Stimulated activated naive CD4-positive, alpha-beta T cell (primary cell): ENCODE measurements at places on chromosomes 2 and 18.

DNA sequence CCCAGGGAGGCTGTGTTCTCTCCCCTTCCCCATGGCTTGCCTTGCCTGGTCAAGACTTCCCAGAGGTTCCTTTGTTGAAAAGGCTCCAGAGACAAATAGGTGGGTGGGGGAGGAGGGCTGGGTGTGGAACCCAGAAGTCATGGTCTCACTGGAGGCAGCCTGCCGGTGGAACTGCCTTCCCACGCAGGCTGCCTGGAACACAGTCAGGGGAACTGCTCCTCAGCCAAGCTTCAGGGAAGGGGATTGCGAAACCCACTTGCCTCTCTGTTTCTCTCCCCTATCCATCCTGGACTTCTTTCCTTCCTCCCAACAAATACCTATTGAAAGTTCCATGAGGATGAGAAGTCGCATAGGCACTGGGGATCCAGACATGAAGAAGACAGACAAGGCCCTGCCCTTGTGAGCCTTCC lies 31.6 kb downstream of the MARCO start:
- DNase-seq = no peak

GRCh38 chr2:85318222-85319074 lies 9.3 kb downstream of the TGOLN2 start:
- DNase-seq = no peak

DNA sequence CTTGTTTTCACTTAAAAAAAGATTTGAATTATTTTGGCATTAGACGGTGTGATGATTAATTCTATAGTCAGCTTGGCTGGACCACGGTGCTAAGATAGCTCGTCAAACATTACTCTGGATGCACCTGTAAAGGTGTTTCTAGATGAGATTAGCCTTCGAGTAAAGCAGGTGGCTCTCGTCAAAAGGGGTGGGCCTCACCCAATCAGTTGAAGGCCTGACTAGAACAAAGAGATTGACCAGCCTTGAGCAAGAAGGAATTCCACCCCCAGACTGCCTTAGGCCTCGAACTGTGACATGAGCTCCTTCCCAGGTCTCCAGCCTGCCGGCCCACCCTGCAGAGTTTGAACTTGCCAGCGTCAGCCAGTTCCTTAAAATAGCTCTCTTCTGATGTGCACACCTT lies 73.4 kb downstream of the TWIST2 start:
- no peak for DNase-seq

DNA sequence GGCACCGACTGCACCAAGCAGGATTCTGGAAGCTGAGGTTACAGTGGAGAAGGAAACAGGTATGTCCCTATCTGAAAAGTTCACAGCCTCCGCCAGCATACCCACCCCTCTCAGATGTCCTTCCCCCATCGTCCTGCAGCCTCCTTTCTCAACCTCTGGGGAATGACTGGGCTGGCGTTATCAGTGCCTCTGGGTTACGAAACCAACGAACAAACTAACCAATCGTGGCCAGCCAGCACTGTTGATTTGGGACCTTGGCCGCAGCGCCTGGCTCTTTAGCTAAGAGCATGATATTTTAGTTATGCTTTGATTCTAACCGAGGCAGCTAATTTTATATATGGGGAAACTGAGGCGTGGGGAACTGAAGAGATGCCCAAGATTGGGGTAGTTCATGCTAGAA lies 233.0 kb downstream of the TFCP2L1 start:
- DNase-seq = no peak

- DNase-seq = no peak
Measured at GRCh38 chr2:42064417-42064942, 16.7 kb downstream of the PKDCC start.

DNA sequence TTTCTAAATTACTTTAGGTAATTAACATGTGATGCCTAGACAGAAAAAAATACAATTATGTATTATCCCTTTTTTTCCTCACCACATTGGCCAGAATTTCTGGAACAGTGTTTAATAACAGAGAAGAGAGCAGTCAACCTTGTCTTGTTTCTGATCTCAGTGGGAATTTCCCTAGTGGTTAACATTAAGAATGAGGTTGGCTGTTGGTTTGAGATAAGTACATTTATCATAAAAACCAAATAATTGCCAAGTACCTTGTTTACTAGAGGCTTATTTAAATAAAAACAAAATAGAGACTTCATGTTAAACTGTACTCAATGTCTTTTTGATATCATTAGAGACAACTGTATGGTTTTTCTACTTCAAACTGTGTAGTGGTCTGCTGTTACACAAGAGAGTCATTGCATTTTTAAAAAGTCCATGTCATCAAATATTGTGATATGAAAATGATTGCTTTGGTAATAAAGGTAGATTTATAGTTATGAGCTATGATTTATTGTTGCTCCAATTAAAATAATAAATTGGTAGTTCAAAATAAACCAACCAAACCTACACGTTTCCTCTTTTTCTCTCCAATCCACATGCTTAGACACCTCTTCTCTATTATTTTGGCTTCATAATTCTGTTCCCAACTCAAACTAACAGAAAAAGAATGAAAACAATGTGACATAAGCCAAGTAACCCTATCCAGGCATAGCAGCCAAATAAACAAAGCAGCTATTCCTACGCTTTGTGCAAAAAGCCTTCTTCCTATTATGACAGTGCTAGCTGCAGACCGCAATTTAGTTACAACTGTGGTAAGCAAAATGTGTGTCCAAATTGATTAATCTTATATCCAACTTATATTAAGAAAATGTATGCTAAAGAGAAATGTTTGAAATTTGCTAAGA lies 20.9 kb upstream of the TANK start:
- no peak for DNase-seq

- DNase-seq = no peak
Measured at GRCh38 chr2:224136396-224136795, 97.3 kb upstream of the SERPINE2 start.

DNA sequence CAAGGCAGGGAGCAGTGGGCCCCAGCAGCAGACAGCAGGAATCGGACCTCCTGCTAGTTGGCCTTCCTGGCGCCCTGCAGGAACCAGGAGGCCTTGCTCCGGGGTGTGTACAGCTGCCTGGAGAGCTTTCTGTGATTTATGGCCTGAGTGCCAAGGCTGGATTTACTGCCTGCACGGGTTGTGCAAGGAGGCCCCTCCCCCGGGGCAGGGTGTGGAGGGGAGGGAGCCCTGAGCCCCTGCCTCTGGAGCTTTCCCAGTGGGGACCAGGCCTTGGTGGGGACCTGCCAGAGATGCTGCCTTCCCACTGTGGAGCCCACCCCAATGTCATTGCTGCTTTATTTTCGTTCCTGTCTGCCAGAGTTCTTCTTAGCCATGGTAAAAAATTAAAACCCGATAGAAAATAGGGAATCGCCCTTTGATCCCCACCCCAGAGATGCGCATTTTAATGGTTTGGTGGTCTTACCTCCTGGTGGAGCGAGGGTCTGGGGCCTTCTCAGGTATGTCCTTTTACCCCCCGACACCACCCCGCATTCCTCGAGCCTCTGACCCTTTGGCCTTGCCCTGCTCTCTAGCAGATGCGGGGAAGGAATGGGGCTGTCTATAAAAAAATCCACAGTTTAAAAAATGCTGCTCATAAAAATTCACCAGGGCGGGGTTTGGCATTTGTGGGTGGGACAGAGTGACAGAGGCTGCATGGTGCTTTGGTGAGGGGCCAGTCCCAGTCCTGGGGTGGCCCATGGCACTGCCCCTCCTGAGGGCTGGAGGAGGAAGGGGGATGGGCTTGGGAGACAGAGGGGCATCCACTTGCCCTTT lies 6.9 kb upstream of the RALB start:
- no peak for DNase-seq

GRCh38 chr2:84850471-84850870 lies 30.4 kb downstream of the TRABD2A start:
- no peak for DNase-seq

DNA sequence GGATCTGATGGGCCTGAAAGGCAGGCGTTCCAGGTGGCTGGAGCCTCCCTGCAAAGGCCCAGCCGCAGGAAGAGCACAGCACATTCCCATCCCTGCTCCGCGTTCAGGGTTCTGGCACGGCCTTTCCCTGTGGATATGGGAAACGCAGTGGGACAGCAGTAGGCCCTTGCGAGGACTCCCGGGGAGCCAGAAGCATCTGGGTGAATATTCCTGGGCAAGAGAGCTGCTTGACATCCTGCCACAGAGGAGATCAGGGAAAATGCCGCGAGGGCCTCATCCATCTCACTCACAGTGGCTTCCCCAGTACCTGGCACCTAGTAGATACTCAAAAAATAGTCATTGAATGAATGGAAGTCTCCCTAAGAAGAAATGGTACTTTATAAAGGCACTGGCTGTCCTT lies 3.1 kb upstream of the ADCY3 start:
- DNase-seq = no peak

DNA sequence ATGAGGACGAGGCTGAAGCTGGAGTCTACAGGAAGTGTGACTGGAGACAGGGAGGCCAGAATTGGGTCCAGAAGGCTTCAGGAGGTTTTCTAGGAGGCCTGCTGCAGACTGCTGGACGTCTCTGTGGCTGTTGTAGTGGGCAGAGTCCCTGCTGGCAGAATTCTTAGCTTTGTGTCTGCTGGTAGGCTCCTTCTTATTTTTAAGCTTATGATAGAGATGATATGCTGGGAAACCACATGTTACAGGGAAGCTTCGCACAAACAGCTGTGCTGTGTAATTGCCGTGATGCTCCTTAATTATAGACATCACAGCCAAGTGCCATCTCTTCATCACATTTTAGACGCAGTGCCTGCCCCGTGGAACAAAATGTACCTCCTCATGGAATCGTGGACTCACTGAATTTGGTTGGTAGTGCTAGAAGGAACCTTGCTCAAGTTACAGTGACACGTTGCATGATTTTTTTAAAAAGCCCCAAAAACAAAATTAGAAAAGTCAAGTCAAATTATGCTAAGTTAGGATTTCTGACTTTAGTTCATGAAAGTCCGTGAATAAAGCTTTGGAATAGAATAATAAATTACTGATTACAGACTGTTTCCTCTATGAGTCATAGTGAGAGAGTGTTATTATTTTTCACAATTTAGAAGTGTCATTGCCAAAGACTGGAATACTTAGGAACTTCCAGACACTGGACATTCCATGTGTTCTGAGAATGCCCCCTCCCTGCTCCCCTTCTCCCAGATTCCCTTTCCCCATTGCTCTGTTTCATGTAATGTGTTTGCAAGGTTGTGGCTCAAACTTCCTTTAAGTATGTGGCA lies 144.1 kb downstream of the FHOD3 start:
- no peak for DNase-seq

- no peak for DNase-seq
Measured at GRCh38 chr2:240601831-240602160, 15.3 kb downstream of the CAPN10 start.

DNA sequence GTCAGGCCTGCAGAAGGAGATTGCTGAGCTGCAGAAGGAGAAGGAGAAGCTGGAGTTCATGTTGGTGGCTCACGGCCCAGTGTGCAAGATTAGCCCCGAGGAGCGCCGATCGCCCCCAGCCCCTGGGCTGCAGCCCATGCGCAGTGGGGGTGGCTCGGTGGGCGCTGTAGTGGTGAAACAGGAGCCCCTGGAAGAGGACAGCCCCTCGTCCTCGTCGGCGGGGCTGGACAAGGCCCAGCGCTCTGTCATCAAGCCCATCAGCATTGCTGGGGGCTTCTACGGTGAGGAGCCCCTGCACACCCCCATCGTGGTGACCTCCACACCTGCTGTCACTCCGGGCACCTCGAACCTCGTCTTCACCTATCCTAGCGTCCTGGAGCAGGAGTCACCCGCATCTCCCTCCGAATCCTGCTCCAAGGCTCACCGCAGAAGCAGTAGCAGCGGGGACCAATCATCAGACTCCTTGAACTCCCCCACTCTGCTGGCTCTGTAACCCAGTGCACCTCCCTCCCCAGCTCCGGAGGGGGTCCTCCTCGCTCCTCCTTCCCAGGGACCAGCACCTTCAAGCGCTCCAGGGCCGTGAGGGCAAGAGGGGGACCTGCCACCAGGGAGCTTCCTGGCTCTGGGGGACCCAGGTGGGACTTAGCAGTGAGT lies 19.4 kb downstream of the FOSL2 start:
- DNase-seq = no peak

DNA sequence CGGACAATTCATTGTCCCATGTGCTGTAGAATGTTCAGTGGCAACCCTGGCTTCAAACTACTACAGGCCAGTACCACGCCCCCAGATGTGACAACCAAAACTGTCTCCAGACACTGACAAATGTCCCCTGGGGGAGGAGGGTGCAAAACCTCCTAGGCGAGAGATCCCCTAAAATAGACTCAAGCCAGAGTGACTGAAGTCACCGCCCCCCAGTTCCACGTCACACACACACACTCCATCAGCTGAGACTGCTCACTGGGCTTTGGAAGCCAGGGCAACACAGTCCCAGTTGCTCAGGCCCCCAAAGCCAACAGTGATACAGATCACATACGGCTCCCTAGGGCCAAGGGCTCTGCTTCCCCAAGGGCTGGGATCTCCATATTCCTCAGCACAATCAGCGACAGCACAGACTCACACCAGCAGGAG lies 19.1 kb downstream of the HDAC4 start:
- no peak for DNase-seq

DNA sequence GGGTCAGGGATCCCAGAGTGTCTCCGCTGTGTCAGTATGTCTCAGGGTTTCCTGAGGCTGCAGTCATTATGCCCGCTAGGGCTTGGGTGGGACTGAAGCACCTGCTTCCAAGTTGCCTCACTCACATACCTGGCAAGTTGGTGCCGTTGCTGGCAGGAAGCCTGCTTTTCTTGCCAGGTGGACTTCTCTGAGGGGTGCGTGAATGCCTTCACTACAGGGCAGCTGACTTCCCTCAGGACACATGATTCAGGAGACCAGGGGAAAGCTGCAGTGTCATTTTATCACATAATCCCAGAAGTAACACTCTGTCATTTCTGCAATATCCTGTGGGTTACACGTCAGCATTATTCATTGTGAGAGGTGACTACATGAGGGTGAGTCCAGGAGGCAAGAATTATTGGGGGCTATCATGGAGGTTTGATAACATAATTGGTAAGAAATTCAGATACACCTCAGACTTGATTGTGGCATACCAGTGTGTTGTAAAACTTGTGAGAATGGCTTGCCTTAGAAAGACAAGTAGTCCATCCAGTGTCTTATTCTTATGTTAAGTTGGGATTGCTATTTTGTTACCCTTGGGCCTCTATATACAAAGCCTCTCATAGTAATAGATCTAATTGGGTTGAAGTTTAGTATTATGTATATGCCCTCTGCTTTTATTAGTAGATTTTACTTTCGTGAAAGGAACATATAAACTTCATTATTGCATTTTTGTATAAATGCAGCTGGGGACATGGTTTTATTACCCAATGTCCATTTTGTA lies 44.1 kb downstream of the NEDD4L start:
- DNase-seq = no peak

- no peak for DNase-seq
Measured at GRCh38 chr2:227368574-227368973, 10.5 kb downstream of the TM4SF20 start.

DNA sequence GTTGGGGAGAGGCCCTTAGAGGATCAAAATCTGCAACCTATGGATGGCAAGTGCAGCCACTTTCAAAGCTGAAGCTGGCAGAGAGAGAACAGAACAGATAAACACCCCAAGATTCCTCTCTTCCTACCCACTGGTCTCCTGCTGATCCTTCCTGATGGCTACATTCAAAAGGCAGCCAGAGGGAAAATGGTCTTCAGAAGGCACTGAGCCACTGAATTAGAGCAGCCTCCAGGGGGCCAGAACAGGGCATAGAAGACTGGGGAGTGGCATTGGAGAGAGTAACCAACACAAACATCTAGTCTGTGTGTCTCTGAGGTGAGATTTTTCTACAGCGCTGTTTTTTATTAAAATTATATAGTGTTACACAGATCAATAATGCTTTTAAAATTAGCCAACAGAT lies 432.6 kb downstream of the PARD3B start:
- DNase-seq = no peak
